Pancreas (tissue), 10 donors: ENCODE measurements at places on chromosomes 12 and 14. TPM values are rescaled to one million over a fixed set of nuclear protein-coding genes. Genes with fewer than 3 reads are reported as not detected.

- no peak overlapping the region for H3K27ac ChIP-seq
- H3K4me1 ChIP-seq: no peaks in the 10 kb centered on the region
- no peaks in the 10 kb centered on the region for H3K27me3 ChIP-seq
- DNase-seq: no peak
- H3K36me3 ChIP-seq: no peaks in the 10 kb centered on the region
- no peak overlapping the region for H3K4me3 ChIP-seq
Measured at GRCh38 chr12:28937196-28937595, 211.9 kb upstream of the FAR2 start.

DNA sequence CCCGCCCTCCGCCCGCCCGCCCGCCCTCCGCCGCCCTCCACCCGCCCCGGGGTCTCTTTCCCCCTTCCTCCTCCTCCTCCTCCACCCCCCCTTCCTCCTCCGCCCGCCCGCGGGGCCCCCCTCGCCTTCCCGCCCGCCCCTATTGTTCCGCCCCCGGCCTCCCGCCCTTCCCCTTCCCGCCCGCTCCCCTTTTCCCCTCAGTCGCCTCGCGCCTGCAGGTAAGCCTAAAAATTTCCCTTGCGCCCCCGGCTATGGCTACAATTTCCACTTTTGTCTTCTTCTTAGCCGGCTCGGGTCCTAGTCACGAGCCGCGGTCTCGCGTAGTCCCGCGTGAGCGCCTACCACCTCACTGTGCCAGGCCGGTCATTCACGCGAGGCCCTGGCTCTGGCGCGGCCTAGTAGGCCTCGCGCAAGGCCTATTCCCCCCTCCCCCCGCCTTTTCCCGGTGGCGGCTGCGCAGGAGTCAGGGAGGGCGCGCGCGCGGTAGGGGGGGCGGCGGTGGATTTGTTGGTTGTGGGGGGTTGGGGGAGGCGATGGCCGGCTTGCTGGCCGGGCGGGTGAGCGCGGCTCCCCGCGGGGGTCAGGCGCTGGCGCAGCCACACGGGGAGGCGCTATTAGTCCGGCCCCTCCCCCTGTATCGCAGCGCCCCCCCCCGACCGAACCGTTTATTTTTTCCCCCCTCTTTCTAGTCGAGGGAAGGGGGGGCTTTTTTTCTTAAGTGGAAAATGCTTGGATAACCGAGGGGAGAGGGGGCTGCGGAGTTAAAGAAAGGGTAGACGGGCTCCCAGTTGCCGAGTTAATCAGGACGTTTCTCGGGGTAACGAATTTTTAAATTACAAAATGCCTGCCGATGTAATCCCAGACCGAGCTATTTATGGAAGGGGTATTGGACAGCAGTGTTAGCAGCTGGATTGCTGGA lies 516 bp downstream of the PCBP2 start:
- H3K4me3 ChIP-seq: peak overlapping the region; percentile 60
- peaks cover 15% of the 10 kb centered on the region for H3K4me1 ChIP-seq
- H3K27ac ChIP-seq: peak overlapping the region; percentile 69
- H3K27me3 ChIP-seq: no peaks in the 10 kb centered on the region
- peaks cover 9% of the 10 kb centered on the region for H3K36me3 ChIP-seq

- no peaks in the 10 kb centered on the region for H3K4me1 ChIP-seq
- H3K27ac ChIP-seq: no peak overlapping the region
- H3K4me3 ChIP-seq: no peak overlapping the region
Measured at GRCh38 chr12:84294246-84294645, 618.4 kb downstream of the SLC6A15 start.

DNA sequence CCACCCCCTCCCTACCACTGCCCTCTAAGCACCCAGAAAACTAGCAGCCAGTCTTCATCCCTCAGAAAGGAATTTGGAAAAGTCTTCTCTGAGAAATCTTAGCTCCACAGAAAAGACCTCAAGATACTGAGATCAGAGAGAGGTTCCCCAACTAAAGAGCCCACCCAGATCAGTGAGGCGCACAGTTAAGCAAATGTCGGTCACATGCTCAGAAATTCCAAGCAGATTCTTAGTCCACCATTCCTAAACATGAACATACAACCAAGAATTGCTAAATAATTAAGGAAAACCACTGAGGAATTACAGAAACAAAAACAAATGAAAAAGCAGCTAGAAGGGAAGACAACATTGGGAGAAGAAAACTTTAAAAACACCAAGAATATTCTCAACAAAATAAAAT lies 32.3 kb downstream of the MED13L start:
- DNase-seq: no peak
- no peak overlapping the region for H3K4me3 ChIP-seq
- H3K4me1 ChIP-seq: peaks cover 5% of the 10 kb centered on the region
- peak overlapping the region; percentile 64 for H3K27ac ChIP-seq
- no peaks in the 10 kb centered on the region for H3K36me3 ChIP-seq

PTHLH gene
- 0.89 TPM for polyA plus RNA-seq

TAS2R9 gene
- not detected for polyA plus RNA-seq

DNA sequence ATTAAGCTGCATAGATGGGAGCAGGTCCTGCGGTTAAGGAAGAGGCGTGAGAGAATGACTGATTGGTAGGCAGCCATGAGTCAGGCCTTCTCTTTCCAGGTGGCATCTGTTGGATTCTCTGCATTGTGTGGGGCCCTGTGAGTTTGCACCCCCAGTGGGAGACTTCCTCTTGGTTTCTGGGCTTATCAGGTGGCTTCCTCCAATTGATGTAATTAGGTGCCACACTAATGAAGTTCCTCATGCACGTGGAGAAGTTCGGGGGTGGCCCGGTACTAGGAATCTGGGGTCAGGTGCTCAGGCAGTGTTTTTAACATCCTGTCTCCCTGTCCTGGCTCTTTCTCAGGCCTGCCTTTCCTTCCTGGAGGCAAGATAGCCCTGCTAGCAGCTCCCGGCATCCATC lies 765.1 kb upstream of the TMEM132C start:
- no peaks in the 10 kb centered on the region for H3K36me3 ChIP-seq
- DNase-seq: no peak
- H3K27me3 ChIP-seq: no peaks in the 10 kb centered on the region
- H3K4me1 ChIP-seq: no peaks in the 10 kb centered on the region
- H3K4me3 ChIP-seq: no peak overlapping the region

- no peak for DNase-seq
- H3K27me3 ChIP-seq: no peaks in the 10 kb centered on the region
- peaks cover 8% of the 10 kb centered on the region for H3K36me3 ChIP-seq
- no peaks in the 10 kb centered on the region for H3K4me1 ChIP-seq
- no peak overlapping the region for H3K4me3 ChIP-seq
Measured at GRCh38 chr14:71029236-71029781, 122.0 kb downstream of the PCNX1 start.

MORN3 gene
- 0.49 TPM for polyA plus RNA-seq

SLC7A8 gene
- 36.3 TPM for polyA plus RNA-seq

DNA sequence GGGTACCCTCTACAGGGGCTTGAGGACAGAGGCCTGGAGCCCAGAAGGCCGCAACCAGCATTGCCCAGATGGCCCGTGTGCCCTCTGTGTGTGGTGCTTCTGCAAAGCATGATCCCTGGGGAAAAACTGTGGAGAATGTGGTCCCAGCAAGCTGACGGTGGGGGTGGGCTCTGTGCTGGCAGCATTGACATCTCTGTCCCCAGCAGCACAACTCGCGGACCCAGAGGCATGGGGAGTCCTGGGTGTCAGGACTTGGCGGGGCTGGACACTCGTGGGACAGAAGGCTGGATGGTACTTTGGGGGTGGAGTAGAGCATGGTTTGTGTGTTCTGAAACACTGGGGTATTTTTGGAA lies 4.3 kb downstream of the CLBA1 start:
- H3K27ac ChIP-seq: no peak overlapping the region
- peak; percentile 29 for DNase-seq
- H3K36me3 ChIP-seq: peaks cover 5% of the 10 kb centered on the region
- no peaks in the 10 kb centered on the region for H3K27me3 ChIP-seq
- H3K4me1 ChIP-seq: peaks cover 5% of the 10 kb centered on the region

DNA sequence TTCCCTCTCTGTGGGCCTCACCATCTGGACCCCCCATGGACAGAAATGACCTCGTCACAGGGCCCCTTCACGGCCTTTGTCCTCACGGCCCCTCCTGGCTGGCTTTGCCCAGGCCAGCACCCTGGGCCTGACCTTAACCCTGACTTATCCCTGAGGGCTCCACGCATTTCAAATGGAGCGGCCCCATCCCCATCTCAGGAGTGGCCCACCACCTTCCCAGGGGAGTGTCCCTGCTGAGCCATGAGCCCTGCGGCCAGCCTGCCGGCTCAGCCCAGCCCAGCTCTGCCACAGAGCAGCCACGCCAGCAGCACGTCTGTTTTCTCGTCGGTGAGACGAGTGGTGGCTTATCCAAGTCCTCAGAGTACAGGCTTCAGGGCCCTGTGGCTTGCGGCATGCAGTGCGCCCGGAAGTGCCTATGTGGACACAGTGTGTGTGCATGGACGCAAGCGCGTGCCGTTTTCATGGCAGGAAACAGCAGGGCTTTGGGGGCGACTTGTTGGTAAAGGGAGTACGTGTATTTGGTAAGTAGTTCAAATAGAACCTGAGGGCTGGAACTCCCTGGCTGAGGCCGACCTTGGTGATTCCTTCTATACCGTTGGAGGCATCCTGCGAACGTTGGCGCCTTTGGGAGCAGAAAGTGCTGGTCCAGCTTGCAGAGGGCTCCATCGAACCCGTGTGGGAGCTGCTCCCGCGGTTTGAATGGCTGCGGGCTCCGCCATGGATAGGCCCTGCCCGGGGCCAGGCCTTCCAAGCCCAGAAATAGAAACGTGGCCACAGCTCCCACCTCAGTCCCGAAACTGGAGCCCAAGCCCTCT lies 52.1 kb downstream of the LRCOL1 start:
- H3K4me1 ChIP-seq: peaks cover 5% of the 10 kb centered on the region
- no peak overlapping the region for H3K27ac ChIP-seq
- DNase-seq: no peak
- no peaks in the 10 kb centered on the region for H3K36me3 ChIP-seq
- H3K4me3 ChIP-seq: no peak overlapping the region

GRCh38 chr12:59858508-59859170 lies 262.8 kb downstream of the SLC16A7 start:
- no peaks in the 10 kb centered on the region for H3K36me3 ChIP-seq
- no peaks in the 10 kb centered on the region for H3K4me1 ChIP-seq
- no peaks in the 10 kb centered on the region for H3K27me3 ChIP-seq
- no peak for DNase-seq
